ENCODE measurements at places on chromosomes 5 and 9. TPM values are rescaled to one million over a fixed set of nuclear protein-coding genes. Genes with fewer than 3 reads are reported as not detected.

DNA sequence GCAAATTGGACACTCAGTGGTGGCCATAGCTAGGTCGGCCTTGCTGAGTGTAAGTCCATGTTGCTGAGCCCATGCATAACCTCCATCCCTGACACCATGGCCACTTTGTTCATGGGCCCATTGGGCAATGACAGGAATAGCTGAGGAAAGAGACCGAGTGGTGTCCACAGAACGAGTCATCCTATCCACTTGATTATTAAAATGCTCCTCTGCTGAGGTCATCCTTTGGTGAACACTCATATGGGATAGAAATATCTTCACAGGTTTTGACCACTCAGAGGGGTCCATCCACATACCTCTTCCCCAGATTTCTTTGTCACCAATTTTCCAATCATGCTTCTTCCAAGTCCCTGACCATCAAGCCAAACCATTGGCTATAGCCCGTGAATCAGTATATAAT, 63.6 kb downstream of the PPIC start:
- no peak for DNase-seq

GRCh38 chr9:134618833-134619447, 22.7 kb upstream of the COL5A1 start:
- no peak for DNase-seq

GRCh38 chr5:58718269-58718978, 135.5 kb downstream of the RAB3C start:
- no peak for DNase-seq

DNA sequence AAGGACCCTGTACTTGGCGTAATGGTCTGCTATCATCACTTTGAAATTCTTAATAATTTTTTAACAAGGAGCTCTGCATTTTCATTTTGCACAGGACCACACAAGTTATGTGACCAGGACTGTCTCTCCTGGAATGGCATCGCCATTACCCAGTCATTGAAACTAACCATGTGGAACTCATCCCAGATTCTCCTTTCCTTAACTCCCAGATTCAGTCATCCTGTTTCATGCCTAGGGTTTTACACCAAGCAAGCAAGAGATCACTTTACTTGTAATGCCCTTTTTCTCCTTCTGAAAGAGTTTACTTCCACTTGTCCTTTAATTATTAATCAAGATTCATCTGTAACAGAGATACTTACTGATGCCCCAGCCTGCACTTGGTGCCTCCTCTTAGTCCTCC, 12.0 kb downstream of the FRMD3 start:
- DNase-seq, result no peak

- no peak for DNase-seq
Measured at GRCh38 chr9:114953959-114954358, 23.6 kb upstream of the TNFSF8 start.

- DNase-seq, result no peak
Measured at GRCh38 chr9:114616684-114617520, 5.8 kb downstream of the TMEM268 start.

The SLC27A6 gene
- 2.1 TPM for total RNA-seq

The PCDHGB2 gene
- total RNA-seq, result 0.89 TPM

Measured in progenitor cell of endocrine pancreas (in vitro differentiated cells).